ENCODE measurements at places on chromosomes 7 and 10. TPM values are rescaled to one million over a fixed set of nuclear protein-coding genes. Genes with fewer than 3 reads are reported as not detected.
A peak's percentile ranks its signal among the peaks of the same experiment; 100 is the strongest.

GRCh38 chr10:31625566-31625965, 303.1 kb downstream of the ARHGAP12 start:
- no peak for DNase-seq

GRCh38 chr7:131293018-131293417, 34.7 kb upstream of the MKLN1 start:
- peak; percentile 91 for DNase-seq

- no peak for DNase-seq
Measured at GRCh38 chr7:36311539-36311938, 78.1 kb upstream of the ANLN start.

Gene GPR15LG
- total RNA-seq = not detected

DNA sequence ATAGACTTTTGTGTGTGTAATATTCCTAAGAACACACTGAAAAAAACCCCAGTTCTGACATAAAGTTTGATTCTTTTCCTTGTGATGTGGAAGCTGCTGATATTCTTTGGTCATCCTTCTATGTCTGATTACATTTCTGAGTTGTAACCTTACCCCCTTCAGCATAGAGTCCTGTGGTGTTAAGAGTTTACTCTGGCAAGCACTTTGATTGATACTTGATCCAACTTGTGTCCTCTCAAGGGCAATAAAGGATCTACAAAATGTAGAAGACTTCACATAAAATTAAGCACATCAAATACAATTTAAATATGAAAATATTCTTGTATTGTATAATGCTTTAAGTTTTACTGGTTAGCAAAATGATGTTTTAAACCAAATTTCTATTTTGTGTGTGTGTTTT, 221.7 kb upstream of the DKK1 start:
- no peak for DNase-seq

DNA sequence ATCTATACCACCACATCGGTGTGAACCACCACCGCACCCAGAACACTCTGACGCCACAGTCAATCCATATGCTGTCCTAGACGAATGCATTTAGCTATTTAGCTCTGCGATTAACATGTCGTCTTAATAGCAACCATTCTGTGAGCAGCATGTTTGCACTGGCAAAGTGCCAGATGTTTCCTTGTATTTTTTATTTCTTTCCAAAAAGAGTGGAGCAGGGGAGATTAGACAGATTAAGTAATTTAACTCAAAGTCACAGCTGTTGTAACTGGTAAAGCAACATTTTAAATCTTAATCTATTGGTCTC, 57.0 kb upstream of the ARL4A start:
- no peak for DNase-seq

All from fibroblast of the aortic adventitia (primary cell).